DMS 273 treated with DMSO at 0.1 percent for 48 hours (cell line): ENCODE measurements at places on chromosomes 16 and 17.

DNA sequence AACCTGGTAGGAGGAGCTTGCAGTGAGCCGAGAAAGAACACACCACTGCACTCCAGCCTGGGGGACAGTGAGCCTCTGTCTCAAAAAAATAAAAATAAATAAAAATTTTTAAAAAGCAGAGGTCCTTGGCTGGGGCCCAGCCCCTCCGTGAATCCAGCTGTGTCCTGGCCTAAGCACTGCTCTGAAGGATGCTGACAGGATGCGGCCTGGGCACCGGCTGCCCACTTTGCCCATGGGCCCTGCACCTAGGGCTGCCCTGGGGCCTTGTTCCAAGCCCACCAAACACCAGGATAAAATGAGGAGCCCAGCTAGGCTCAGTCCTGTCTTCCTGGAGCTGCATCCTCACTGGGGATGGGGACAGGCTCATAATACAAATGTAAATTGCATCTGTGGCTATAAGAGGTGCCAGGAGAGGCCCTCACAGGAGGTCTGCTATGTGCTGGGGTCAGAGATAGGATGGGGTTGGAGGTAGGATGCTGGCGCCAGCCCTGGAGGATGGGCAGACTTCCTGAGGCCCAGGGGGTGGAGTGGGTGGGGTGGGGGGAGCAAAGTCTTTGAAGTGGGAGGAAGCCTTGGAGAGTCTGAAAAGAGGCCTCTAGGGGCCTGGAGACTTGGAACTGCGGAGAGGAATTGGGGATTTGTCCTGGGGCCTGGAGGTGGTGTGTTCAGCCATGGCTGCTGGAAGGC lies 6.2 kb downstream of the C16orf89 start:
- no peak for DNase-seq

- DNase-seq: no peak
Measured at GRCh38 chr17:64172510-64172909, 42.6 kb upstream of the ERN1 start.

- DNase-seq: no peak
Measured at GRCh38 chr17:17663160-17664063, 17.8 kb upstream of the RAI1 start.

DNA sequence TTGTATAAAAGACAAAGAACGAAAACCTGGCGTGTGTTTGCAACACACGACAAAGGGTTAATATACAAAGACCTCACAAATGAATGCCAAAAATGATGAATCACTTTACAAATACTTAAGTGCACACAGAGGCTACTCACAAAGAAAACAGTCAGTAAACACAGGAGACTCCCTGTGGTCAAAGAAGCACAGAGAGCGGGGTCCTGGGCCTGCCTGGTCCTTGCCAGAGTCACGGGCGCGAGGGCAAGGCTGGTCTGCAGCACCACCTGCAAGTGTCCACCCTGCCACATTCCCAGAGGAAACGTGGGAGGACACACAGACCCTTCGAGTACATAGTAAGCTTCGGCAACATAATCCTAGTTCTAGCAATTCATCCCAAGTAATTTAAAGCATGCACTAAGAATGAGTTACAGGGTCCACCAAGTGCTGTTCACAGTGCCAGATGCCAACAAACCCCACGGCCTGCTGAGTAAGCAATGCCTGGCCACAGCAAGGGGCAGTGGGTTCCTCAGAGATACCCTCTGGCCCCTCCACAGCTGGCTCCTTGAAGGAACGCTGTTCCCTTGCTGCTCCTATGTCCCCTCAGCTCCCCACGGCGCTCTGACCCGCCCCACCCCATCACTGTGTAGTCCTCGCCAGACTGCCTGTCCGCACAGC lies 24.6 kb upstream of the FAAP100 start:
- DNase-seq: no peak

- DNase-seq: no peak
Measured at GRCh38 chr16:23175651-23176050, 6.9 kb upstream of the SCNN1G start.

DNA sequence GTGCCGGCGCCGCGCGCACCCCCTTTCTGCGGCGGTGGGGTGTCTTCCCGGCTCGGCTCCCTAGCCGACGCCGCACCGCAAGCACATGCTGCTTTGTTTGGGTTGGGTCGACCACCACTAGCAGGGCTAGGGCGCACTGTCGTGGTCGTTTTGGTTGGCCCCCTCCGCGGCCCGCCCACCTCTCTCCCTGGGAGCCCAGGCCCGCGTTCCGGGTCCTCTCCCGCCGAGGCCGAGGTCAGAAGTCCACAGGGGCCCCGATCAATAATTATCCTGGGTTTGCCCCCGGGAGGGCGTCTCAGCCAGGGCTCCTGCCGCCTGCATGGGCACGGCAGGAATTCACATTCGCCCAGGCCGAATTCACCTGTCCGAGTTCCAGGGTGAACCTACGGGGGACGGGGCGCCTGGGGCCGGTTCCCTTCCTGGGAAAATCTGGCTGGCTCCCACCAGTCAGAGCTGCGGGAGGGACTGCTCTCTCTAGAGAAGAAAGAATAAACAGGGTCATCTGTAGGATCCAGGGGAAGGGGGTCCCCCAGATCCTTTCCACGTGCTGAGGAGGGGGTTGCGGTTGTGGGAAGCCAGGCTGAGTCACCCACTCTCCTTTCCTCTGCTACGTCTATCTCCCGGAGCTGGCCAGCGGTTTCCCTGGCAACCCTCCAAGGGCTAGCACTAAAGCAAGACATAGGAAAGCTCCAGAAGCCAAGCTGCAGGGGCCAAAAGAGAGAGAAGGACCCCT lies 584 bp upstream of the STAT5B start:
- DNase-seq: no peak

DNA sequence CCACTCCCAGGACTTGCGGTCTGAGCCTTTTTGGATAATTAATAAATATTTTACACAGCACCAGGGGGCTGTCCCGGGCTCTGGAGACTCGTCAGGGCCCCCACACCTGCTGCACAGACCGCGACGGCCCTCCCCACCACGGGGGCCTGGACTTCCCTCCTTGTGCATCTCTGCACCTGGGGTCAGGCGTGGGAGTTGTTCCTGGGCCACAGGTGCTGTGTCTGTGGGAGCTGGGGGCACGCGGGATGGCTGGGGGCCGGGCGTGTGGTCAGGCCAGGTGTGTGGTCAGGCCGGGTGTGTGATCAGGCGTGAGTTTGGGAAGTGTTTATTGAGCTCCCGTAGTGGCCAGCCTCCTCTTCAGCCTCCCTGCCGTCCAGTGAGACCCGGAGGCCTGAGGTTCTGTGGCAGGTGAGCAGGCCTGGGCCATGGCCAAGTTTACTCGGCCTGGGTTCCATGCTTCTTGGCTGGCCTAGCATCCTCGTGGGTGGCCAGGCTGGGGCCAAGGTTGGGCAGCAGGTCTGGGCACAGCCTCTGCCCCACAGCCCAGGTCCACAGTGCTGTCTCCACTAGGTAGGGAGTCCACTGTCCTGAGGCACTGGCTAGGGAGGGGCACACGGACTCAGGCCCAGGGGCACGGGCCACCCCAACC lies 1.9 kb upstream of the STUB1 start:
- no peak for DNase-seq

- no peak for DNase-seq
Measured at GRCh38 chr17:83151056-83151441, 71.6 kb downstream of the METRNL start.

GRCh38 chr17:51627779-51628178 lies 367.4 kb downstream of the UTP18 start:
- DNase-seq: no peak

GRCh38 chr17:55321427-55322060 lies 56.8 kb downstream of the HLF start:
- no peak for DNase-seq

- no peak for DNase-seq
Measured at GRCh38 chr17:39753514-39754160, 15.9 kb downstream of the GRB7 start.

- peak; percentile 40 for DNase-seq
Measured at GRCh38 chr16:49282690-49283375, 1.2 kb upstream of the CBLN1 start.

DNA sequence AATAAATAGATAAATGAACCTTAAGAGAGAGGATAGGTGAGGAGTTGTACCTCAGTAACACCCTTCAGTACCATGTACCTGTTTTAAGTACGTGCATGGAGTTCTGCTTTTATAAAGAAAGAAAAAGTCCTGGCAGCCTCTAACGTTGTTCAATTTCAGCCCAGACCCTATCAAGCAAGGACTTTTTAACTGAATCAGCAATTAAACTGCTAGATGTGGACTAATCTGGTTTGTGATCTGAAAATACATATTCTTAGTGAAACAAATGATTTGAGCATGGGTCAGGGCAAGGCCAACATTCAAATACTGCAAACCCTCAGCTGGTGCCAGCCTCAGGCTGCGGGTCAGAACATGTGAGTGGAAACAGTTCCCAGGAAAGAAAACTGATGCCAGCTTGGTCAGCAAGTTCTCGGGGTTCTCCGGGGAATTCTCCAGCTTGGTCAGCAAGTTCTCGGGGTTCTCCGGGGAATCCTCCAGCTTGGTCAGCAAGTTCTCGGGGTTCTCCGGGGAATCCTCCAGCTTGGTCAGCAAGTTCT lies 84.5 kb downstream of the MRM3 start:
- no peak for DNase-seq

DNA sequence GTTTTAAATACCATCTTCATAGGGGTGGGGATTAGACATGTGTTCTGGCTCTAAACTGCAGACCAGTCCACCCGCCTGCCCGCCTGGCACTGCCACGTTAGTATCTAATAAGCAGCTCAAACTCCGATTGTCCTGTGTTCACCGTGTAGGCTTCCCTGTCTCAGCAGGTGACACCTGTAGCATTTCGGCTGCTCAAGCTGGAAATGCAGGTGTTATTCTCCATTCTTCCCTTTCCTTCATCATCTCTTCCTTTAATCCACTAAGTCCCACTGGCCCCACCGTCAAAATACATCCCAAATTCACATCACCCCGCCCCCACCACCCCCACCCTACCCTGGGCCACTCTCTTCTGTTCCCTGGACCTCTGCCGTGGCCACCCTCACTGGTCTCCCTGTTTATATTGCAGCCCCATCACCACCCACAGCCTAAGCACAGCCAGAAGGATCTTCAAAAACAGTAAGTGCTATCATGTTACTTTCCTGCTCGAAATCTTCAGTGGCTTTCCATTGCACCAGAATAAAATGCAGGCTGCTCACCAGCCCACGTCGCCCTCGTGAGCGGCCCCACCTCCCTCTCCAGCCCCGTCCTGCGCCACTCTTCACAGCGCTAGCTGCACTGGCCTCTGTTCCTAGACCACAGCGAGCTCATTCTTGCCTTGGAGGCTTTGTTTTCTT lies 65.1 kb downstream of the RTN4RL1 start:
- DNase-seq: no peak

DNA sequence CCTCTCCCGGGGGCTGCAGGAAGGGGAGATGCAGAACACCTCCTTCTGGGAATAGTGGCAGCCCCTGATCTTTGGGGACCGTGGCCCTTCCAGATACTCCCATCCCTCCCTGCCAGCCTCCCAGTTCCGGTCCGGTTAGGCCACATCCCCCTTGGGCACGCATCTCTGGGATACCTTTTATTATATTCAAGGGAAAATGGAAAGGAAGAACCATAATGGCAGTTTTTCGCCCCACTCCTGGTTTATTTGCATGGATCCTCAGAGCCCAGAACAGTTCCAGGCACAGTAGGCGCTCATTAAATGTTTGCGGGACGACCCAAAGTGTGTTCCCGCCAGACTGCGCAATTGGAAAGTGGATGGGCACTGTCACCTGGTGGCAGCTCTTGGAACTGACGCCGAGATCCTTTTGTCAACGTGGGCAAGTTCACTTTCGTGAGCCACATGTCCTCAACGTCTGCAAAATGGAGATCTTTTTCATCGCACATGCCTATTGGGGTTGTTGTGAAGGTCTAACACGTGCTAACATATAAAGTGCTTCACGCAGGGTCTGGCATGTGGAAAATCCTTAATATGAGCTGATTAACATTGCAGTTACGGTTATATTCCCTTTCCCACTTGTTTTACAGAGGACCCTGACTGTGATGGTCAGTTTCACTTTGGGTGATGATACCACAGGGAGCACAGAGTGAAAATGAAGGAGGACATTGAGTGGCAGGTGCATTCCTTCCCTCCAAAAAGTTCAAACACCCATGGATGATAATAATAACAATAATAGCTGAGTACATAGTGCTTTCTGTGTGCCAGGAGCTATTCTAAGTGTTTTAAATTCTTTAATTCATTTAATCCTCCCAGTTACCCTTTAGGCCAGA lies 1.7 kb upstream of the GPRC5B start:
- DNase-seq: peak; percentile 66

DNA sequence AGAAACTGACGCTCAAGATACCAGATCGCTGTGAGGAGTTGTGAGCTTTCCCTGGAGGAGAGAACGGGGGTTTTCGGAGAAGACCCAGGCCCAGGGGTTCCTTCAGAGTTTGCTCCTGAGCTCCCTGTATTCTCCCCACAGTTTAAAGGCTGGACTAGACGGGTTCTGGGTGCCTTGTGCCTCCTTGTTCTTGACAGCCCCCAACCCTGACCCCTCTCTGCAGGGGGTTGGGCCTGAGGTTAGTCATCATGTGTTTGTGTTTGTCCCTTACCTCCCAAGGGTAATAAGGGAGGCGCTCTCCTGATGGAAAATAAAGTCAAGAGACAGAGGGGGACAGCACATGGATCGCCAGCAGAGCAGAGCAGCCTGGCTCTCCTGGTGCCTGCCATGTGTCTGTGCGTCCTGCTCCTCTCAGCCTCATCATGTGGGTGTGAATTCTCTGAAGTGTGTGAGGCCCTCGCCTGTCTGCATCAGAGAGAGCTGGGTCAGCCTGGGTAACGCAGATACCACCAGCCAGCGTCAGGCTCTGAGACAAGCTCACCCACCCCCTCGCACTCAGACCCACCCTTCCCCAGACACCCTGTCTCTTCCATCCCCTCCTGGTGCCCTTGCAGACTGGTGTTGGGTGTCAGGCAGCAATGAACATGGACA lies 8.7 kb downstream of the HEXIM2 start:
- no peak for DNase-seq

- DNase-seq: no peak
Measured at GRCh38 chr17:73096866-73097265, 4.4 kb upstream of the SLC39A11 start.

- no peak for DNase-seq
Measured at GRCh38 chr16:54123766-54124165, 162.8 kb downstream of the IRX3 start.

DNA sequence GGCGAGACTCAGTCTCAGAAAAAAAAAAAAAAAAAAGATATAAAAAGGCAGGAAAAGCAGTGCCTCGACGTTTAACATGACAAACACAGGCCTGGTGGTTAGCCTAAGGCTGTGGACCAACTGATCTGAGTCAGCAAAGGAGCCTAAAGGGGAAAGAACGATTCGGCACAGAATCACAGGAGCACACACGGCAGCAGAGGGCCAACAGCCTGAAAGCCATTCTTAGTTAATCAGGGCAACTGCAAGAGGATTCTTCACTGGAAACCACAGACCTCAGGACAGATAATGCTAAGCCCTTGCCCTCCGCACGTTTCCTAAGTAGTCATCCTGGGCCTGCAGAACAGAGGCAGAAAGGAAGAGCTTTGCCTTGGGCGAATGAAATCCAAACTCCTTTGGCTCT lies 14.7 kb downstream of the TMEM11 start:
- no peak for DNase-seq

GRCh38 chr17:45425125-45425983 lies 7.3 kb downstream of the ARHGAP27 start:
- DNase-seq: peak; percentile 48

GRCh38 chr16:73565925-73566324 lies 518.0 kb upstream of the ZFHX3 start:
- DNase-seq: no peak
